Right lung (tissue), 10 donors: ENCODE measurements at places on chromosomes 6 and 20. TPM values are rescaled to one million over a fixed set of nuclear protein-coding genes. Genes with fewer than 3 reads are reported as not detected.
A peak's percentile ranks its signal among the peaks of the same experiment; 100 is the strongest.

NMBR gene
- polyA plus RNA-seq = 0.46 TPM

ZSCAN31 gene
- polyA plus RNA-seq = 9.3 TPM

- no peak for DNase-seq
Measured at GRCh38 chr6:71277926-71278600, 10.5 kb upstream of the OGFRL1 start.

DNA sequence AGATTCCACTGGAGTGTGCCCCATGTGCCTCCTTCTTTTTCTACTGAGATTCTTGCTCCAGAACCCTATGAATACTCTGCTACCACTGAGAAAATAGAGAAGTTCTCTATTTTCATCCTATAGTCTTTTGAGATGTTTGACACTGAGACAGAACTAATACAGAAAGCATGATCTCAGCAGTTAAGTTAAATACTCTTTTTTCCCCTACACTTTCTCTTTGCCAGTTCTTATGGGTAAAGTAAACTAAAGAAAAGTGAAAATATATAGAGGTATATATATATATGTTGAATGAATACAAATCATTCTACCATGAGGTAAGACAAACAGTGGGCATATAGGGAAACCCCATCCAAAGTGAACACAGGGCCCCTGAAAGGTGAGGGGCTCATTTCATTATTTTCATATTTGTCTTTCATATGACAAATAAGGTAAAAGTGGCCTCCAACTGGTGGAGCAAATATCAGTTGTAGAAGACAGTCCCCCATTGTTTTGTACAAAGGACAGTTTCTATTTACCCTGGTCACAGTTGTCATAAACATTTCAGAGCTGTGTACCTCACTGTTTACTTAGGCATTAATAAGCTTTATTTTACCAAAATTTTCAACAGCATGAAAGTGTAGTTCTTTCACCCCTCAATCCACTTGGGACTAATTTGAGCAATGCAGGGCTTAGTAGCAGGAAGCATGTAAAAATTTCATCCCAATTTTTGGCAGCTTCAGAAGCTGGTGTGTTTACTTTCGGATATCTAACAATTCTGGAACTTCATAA, 188.3 kb upstream of the MARCKS start:
- DNase-seq = peak; percentile 40

DNA sequence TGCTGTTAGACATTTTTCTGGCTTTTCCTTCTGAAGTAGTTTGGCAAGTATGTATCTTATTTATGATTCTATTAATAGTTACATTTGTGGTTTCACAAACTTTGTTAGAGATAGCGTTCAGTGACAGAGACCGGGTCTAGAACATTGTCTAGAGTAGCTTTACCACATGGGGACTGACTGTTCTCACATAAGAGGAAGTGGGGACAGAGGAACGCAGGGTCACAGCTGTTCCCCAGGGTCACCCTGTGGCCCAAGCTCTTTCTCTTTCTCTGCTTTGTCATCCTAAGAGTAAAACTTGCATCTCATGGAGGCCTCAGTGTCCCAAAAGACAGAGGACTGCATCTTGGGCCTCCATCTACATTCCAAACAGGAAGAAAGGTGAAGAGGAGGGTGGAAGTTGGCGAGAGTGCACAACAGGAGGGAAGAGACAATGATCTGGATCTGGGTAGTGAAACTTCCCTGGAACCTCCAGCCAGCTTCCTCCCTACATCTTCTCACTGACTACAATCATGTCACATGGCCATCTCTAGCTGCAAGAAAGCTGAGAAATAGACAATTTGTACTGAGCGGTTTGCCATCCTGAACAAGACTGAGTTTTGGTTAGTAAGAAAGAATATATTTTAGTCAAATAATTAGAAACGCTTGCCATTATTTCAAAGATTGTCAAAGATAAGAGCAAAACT, 645.8 kb upstream of the ARID1B start:
- no peak for DNase-seq

GRCh38 chr6:3534599-3534998, 77.7 kb upstream of the SLC22A23 start:
- no peak for DNase-seq

DNA sequence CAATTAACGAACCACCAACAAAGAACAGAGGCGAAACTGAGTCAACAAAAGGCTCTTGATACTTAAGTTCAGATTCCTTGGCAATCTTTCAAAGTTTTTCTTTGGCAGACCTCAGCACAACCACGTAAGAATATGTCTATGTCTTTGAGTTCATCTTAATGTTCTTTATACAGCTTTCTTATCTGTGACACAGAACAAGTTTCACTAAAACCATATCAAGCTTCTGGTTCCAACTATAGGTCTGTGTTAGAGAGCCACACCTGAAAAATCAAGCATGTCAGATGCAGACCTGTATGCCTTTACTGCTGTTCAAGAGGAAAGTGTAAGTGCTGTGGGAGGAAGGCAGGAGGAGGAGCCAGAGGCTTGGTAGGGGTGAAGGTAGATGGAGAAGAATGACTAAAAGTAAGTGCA, 271.3 kb downstream of the KHDC1L start:
- DNase-seq = no peak

- peak; percentile 21 for DNase-seq
Measured at GRCh38 chr6:158861686-158862381, 42.7 kb upstream of the EZR start.

DNA sequence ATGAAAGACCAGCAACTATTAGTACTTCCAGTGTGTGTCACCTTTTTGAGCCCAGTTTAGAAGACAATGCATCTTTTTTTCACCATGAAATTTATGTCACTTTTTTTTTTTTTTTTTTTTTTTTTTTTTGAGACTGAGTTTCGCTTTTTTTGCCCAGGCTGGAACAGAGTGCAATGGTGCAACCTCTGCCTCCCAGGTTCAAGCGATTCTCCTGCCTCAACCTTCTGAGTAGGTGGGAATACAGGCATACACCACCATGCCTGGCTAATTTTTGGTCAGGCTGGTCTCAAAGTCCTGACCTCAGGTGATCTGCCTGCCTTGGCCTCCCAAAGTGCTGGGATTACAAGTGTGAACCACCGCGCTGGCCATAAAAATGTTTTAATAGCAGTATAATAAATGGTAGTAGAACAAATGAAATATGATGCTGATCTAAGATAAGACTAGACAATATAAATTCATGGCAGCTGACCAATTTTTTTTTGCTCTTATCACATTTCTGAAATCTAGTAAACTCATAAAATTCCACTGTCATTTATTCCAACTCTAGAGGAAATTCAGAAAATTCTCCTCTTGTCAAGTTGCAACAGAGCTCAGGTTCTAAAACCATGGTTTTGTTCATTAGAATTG, 21.3 kb downstream of the NHSL1 start:
- DNase-seq = no peak
